Smooth muscle cell of the brain vasculature (primary cell): ENCODE measurements at places on chromosomes 2 and 18.

DNA sequence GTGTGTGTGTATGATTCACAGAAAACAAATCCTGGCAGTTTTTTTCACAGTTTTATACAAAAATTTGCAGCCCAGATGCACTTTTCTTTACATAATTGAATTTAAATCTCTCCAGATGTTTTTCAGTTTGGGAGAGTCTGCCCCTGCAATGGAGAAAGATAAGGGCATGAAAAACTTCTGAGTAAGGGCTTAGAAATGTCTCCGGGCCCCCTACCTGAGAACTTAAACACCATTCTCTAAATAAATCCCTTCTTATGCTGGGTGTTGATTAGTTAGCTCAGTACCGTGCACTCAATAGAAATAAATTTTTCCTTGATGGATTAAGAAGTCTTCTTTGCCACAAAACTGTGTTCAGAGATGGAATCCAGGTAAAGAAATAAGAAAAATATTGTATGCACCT is 64.5 kb downstream of the DPP4 start:
- no peak for DNase-seq

- DNase-seq = no peak
Observed at GRCh38 chr2:167941604-167942003, 305.8 kb downstream of the STK39 start.

GRCh38 chr2:235286622-235287374 is 207.0 kb upstream of the AGAP1 start:
- no peak for DNase-seq

- no peak for DNase-seq
Observed at GRCh38 chr2:72562451-72563153, 263.2 kb downstream of the EXOC6B start.

GRCh38 chr18:34695310-34695709 is 14.8 kb upstream of the DTNA start:
- DNase-seq = no peak

- DNase-seq = no peak
Observed at GRCh38 chr2:74006459-74006858, 21.7 kb downstream of the TET3 start.

DNA sequence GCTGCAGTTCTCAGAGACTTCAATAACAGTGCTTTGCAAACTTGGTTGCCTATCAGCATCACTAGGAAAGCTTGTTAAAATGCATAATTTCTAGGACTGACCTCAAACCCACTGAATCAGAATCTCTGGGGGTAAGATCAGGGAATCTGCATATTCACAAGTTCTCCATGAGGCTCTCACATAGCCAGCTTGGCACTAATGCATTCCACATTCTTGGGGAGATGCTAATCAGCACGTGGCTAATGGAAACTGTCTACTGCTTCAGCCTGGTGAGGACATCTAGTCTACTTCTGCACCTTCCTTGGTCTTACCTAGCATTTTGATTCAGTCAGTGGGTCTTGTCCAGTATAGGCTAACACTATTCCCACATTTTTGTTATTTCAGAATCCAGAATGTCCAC is 56.3 kb downstream of the RBKS start:
- DNase-seq = no peak

DNA sequence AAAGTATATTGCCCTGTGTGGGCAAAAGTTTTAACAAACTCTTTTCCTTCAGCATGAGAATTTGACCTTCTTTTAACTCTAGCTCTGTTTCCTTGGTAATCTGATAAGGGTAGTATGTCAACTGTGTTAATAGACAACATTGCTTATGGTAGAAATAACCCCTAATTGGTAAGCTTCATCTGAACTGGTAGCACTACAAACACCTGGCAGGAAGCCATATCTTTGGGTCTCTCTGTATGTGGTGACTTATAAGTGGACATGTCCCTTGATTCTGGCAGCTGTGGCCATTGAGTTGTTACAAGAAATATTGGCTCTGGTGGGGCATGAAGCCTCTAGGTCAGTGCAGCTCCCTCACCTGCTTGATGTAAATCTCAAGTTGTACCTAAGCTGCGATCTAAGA is 46.9 kb downstream of the MBD5 start:
- DNase-seq = no peak

GRCh38 chr2:117875786-117876185 is 61.3 kb downstream of the DDX18 start:
- no peak for DNase-seq

DNA sequence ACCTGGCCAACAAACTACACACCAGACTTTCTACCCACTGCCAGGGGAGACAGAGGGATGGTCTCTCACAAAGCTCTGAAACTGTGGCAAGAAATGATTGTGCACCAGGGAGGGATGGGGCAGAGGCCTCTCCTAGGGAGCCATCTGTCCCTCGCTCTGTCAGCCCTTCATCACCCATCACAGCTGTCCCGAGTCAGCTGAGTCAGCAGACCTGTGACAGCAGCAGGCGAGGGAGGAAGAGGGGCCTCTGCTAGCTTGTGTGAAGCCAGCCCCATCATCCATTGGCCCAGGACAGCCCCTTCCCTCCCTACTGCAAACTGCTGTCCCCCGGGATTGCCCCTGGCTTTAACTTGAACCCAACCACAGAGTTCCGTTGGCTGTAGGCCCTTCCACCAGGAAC is 5.0 kb downstream of the SH2D6 start:
- no peak for DNase-seq

DNA sequence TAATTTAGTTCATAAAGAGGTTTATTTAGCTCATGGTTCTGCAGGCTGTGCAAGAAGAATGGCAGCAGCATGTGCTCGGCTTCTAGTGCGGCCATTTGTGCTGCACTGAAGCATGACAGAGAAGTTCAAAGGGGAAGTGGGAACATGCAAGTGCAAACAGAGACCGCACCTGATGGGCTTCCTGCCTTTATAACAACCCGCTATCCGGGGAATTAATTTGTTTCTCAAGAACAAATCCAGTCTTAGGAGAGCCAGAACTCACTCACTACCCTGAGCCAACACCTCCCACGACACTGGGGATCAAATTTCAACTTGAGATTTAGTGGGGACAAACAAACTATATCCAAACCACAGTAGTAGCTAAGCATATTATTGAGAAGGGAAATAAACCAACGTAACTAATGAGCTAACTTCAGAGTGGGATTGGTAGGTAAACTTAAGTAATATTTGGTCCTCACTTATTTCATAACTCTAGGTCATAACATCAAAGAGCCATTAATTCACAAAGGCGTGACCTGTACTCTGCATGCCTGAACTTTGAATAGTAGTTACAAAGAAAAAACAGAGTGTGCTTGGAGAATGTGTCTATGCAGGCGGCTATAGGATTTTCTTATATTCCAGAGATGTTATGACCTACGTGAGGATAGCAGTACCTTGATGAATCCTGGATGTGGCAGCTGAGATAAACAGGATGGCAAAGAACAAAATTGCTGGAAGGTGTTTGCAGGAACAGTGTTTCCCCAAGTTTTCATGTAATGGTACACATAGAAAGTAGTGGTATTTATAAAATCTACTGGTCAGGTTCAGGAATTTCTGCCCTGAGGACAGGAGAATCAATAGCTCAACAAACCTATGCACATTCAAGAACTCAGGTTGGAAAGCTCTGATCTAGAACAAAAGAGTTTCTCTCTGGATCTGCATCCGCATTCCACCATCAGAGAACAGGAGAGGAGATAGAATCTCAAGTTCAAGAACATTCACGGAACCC is 845.9 kb upstream of the ID2 start:
- DNase-seq = no peak

GRCh38 chr2:235614900-235615712 is 121.3 kb downstream of the AGAP1 start:
- no peak for DNase-seq

- no peak for DNase-seq
Observed at GRCh38 chr2:88115825-88116518, 11.9 kb downstream of the FABP1 start.

DNA sequence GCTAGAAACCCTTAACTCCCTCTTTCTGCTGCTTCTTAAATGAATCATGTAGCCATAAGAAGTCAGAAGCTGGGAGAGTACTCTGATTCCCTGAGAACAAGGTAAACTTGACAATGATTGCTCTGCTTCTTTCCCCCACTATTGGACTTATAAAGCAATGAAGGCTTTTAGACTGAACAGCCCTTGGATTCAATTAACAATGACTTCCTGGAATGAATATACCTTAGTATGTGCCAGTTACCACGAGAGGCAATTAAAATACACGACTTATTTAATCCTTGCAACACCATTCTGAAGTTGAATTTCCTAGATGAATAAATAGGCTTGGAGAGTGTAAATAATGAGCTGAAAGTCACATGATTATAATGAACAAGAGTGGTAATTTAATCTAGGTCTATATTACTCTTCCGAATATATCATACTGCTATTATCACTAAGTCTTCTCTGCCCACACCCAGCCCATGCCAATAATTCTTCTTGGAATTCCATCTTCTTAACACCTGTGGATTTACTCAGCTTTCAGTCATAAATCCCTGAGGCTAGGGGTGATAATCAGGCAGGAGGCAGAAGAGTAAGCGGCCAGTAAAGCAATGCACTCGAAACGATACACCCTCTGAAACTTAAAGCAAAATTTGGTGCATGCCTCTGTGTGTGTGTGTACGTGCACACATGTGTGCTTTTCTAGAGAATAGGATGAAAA is 170.2 kb downstream of the ATAD2B start:
- no peak for DNase-seq

DNA sequence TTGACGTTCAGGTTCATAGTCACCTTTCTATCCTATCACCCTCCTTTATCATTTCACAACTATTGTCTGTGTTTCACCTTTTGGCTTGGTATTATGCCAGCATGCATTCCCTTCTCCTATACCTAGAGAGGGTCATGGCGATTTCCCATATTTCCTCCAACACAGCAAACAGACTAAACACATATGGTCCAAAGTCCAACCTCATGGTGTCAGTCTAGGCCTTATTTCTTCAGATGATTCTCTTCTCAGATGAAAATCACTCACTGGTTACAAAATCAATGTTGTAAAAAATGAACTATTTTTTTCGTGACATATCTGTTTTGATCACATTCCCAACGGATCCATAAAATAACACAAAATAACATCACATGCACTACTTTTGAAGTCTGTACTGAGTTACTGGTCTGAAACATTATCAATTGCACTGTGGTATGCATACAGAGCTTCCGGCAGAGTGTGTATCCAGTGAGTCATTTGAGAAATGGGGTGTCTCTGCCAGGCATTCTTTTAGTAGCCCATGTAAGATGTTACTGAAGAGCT is 204.8 kb upstream of the GALNT5 start:
- DNase-seq = peak; percentile 21

DNA sequence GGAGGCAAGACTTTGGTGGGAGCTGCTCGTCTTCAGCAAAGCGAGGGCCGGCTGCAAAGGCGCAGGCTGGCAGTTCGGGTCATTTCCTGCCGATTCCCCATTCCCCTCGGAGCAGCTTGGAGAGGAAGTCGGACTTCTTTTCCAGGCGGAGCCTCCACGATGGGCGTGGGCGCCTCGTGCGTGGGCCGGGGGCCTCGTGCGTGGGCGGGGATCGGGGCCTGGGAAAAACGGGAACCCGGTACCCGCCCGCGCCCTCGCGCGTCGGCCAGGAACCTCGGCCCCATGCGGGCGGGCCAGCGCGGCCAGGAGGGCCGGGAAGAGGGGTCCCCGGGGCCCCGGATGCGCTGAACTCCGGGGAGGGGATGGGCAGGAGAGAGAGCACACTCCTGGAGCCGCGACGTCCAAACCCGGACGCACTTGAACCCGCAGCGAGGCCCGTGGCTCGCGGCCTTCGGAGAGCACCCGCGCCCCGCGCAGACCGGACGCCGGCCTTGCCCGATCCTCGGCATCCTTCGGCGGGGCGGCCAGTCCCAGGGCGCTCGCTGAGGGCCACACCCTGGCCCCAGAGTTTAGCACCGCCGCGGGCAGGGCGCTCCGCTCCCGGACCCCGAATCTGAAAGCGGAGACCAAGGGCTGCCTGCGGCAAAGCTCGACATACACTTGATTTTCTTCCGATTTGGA is 368.4 kb downstream of the MTX2 start:
- no peak for DNase-seq

DNA sequence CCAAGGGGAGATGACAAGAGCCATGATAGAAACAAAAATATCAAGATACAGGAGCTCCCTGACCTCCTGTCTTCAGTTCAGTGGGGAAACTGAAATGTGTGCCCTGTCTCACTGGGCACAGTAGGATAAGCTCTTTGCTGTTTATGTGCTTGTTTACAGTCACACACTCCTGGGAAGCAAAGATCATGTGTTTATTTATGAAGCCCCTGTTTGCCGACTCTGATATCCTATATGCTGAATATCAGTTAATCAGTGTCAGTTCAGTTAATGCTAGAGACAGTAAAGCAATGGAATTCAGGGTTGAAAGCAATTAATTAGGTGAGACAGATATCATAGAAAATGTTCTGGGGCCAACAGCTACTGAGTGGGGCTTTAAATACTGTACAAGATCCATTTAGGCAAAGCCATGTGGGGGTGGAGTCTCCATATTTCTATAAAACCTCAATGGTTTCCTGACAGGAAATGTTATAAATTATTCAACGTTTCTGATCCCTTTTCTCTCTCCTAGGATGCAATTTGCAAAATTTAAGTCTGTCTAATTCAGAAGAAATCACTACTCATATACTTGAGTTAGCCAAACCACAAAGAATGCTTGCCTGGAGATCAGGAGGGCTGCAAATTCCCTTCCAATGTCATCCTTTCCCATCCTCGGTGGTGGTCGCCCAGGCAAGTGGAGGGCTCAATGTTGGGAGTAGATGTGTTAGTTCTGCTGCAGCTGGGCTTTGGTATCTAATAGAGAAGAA is 551.3 kb downstream of the CMPK2 start:
- DNase-seq = no peak

DNA sequence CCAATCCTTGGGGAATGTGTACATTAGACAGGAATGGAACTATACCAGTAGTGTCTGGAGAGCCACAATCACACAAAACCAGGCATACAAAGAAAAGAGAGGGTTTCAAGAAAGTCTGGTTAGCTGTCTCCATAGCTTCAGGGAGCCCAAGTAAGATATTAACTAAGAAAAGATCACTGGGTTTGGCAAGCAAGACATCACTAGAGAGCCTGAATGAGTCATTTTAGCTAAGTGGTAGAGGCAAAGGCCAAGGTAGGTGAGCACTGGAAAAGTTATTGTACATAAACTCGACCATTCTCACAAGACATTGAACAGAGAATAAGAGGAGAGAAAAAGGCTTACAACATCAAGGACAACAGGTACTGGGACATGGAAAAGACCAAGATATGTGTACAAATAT is 143.8 kb upstream of the ARL4C start:
- DNase-seq = no peak

DNA sequence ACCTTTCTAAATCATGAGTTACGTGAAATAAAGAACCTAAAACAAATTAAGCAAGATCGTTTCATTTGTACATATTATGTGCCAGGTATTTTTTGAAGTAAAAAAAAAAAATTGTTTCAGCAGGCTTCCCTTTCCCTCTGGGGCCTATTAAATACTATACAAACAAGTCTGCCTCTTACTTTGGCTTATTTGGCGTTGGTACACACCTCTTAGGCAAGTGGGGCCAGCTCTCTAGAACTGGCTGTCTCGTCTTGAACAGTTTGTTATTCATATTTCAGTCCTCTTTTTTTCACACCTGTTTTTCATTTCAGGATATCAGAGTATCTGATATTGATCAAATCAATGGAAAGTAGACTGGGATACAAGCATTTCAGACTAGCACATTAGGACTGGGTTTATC is 27.4 kb upstream of the PPP3R1 start:
- DNase-seq = no peak
